ENCODE measurements at places on chromosomes 5 and 9.

GRCh38 chr9:121607434-121608167, 43.8 kb upstream of the DAB2IP start:
- no peak for DNase-seq

- no peak for DNase-seq
Measured at GRCh38 chr9:121709798-121710197, 58.4 kb downstream of the DAB2IP start.

DNA sequence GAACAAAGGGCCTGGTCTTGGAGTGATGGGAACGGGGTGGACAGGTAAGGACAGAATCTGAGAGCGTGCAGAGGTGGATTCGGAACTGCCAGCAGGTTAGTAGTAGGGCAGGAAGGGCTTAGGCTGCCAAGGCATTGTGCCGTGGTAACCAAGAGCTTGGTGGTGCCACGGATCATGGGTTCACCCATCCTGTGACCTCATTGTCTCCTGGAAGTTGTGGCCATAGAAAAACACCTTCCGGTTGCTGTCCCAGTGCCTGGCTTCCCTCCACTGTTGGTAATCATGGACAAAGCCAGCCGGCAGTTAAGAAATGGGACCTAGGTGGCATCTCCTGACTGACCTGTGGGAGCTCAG, 42.5 kb upstream of the CFAP157 start:
- DNase-seq: no peak

DNA sequence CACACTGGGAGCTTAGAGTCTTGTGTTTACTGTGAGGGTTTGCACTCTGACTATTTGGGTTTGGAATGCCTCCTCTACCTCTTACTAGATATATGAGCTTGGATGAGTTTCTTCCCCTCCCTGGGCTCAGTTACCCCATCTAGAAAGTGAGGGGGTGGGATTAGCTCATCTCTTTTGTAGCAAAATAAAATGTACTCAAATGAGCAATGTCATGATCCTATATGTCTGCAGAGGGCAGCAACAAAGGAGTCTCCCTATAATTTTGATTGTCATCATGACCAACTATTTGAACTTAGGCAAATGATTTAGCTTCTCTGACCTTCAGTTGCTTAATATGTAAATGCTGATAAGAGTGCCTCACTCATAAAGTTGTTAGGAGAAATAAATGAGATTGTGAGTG, 109.0 kb downstream of the DPYSL3 start:
- DNase-seq: no peak

GRCh38 chr9:2817999-2818803, 25.7 kb downstream of the PUM3 start:
- DNase-seq: no peak

DNA sequence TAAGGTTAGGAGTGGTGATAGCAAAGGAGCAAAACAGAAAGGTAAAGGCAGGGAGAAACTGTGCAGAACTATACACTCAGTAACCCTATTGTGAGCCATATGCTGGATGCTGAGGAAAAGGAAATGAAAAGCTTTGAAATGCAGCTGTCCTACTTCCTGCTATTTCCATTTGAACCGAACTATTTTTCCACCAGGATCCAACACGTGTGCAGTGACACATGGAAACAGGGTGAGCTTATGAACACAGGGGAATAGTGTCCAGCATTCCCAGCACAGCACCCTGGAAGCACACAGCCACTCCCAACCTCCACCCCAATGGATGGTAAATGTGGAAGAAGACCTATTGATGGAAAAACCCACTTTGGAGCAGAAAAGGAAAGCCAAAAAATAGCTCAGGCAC, 69.0 kb upstream of the SLC12A2 start:
- DNase-seq: no peak

DNA sequence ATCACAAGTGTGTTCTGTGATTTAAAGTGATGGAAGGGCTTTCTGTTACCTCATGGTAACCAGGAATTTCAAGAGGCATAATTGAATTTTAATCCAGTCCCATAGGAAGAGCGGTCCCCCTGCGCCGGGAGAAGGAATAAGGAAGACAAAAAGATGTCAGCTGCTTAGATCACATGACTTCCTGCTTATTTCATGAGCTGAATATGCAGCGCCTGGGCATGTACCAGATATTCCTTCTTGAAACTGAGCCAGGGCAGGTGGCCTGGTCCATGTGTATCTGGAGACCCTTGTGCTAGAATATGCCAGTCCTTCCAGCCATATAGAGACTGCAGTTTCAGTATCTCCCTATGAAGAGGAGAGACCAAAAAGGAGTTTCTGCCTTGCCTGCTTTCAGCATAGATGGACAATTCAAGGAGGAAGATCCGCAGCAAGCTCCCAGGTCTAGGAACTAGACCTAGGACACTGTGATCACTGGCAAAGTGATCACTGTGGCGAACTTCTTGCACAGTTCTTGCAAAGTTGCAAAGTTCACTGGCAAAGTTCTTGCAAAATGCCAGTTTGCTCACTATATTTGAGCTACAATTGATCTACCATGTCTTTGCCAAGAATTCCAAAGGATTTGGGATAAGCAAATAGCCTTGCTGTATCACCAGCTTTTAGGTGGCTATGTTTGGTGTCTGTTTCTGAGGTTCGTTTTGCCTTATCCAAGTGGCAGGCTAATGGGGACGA, 102.9 kb upstream of the PHYKPL start:
- DNase-seq: no peak

GRCh38 chr5:103573411-103573810, 10.8 kb upstream of the NUDT12 start:
- DNase-seq: no peak

DNA sequence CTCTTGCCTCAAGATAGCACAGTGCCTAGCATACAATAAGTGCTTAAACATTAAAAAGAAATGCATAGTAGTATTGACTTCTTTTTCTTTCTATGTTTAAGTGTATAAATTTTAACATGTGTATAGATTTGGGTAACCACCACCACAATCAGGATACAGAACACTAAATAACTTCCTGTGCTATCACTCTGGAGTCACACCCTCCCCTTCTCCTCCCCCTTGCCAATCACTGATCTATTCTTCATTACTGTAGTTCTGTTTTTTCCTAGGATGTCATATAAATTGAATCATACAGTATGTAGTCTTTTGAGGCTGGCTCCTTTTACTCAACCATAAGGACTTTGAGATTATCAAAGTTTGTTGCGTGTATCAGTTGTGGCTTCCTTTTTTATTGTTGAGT, 68.5 kb downstream of the OSTF1 start:
- DNase-seq: no peak

DNA sequence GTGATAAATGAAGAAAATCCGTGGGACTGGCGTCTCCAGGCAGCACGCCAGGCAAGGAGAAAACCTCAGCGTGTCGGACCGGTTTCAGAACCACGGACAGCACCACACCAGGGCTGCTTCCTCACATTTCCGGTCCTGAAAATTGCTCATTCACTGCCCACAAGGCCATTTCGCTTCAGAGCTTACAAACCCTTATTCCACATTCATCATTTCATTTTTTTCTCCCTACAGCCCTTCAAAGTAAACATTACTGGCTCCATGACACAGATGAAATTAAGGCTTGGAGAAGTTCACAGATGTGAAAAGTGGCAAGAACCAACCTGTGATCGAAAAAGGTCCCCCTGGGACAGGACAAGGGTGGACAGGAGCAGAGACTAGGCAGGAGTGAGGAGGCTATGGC, 1.5 kb upstream of the GPRIN1 start:
- peak; percentile 48 for DNase-seq

GRCh38 chr5:52638732-52639131, 149.0 kb upstream of the ITGA1 start:
- DNase-seq: no peak

DNA sequence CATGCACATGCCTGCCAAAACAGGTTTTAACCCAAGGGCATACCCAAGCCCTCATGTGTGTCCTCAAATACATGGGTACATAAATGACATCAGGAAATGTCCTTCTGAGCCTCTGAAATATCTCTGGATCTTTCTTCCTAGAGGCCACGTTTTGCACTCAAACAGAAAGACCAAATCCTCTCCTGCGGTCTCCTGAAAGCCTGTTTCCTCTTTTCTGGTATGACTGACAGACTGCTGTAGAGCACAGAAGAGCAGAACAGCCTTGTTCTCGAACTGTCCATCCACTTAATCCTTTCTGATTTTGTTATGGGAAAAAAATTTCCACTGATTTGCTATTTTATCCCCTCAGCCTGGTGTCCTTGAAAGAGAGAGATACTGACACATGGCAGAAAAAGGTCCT, 107.2 kb downstream of the ASTN2 start:
- DNase-seq: no peak

GRCh38 chr9:114689813-114690212, 7.8 kb upstream of the TEX48 start:
- no peak for DNase-seq

GRCh38 chr9:130688072-130688471, 5.5 kb upstream of the EXOSC2 start:
- no peak for DNase-seq

- DNase-seq: no peak
Measured at GRCh38 chr5:124859556-124860290, 113.3 kb upstream of the ZNF608 start.

DNA sequence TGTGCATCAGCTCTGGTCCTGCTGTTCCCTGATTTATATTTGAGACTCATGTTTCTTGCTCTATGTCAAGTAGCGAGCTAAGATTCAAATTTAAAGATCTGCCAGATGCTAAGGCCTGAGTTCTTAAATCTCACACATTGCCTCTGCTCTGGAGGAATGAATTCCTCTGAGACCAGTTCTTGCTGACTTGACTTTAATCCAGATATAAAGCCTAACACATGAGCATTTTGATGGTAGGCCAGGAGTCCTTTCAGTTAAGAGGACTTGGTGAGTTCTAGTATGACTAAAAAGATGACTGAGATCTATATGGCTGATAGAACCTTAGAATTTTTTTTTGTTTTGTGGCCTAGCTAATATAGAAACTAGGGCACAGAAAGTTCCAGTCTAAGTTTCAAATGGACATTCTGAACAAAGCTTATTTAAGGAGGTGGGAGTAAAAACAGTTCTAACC, 1.3 kb upstream of the INIP start:
- DNase-seq: no peak

DNA sequence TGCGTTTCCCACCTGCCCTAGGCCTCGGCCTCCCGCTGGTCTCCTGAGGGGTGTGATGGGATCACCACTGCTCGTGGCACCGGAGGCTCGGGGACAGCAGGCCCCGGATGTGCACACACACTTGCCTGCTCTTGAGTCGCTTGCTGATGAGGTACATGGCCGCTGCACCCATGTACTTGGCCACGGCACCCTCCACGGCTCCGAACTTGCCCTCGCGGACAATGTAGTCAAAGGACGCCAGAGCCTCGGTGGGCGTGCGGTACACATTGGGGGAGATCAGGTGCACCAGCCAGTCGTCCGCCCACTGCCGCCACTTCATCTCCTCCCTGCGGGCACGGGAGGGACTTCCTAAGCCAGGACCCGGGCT, 4.7 kb downstream of the PTGES2 start:
- no peak for DNase-seq

GRCh38 chr9:136013524-136014034, 52.4 kb upstream of the UBAC1 start:
- DNase-seq: no peak

GRCh38 chr5:73938280-73938937, 312.4 kb downstream of the ARHGEF28 start:
- no peak for DNase-seq

- DNase-seq: no peak
Measured at GRCh38 chr5:131228646-131229045, 35.2 kb upstream of the CDC42SE2 start.

- no peak for DNase-seq
Measured at GRCh38 chr9:111897601-111898137, 1.1 kb downstream of the UGCG start.

Measured in urinary bladder (tissue), 4 donors.